Left cardiac atrium (tissue), 4 donors: ENCODE measurements at places on chromosomes 2 and 18.

DNA sequence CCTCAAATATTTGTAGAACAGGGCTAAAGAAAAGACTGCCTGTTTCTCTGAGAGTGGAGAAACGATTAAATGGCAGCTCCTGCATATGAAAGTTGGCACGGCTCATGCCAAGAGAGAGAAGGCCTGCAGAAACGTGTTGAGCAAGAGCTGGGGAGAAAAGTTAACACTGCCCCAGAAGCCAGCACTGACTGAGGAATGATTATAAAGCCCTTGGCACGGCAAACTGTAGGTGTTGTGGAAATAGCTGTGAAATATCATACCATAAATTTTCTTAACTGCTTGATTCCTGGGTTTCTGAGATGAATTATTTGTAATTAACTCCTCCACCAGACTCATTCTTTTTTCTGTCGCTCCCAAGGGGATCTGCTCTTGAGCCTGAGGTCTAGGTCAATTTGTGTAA is 4.3 kb downstream of the FRZB start:
- DNase-seq, result peak; percentile 32

DNA sequence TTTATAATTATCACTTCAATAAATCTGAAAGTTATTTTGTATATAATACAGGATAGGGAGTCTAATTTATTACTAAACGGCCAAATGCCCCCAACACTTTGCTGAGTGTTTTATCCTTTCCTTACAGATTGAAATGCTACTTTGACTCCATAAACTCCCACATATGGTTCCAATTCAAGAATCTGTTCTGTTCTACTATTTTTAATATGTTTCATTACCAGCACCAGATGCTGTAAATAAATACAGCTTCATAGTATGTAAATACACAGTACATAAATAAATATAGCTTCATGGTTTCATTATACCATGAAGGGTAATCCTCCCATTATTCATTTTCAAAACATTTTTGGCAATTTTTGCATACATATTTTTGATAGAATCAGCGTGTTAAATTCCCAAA is 34.0 kb upstream of the MREG start:
- DNase-seq, result no peak

DNA sequence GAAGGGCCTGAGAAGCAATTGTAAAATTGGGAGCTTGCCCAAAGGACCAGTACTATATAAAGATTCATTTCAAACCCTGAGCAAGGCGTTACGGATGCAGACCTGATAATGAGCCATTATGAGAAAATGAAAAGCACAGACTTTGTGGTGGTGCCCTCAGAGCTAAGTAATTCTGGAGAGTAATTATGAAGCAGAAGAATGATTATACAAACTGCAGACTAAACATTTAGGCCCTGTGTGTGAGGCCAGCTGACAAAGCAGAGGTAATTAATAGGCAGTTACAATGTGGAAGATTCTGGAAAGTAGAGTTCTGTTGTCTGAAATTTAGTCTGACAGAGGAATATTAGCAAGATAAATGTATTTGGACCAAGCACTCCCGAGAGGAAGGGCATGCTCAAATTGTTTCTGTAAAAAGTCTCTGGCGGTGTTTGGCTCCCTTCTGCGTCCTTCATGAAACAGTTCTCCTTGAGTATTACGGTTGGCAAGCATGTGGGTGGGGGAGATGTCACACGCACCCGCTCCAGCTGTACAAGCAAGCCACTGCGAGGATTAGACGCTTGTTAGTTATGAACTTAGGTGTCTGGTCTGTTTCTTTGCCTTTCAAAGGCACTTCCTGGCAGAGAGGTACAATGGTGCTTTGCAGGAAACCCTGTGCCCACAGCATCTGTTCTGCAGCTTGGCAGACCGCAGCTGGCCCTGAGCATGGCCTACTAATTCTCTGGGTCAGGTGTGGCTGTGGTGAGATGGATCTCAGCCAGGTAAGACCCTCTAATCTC is 45.5 kb downstream of the CDC42EP3 start:
- peak; percentile 44 for DNase-seq

- no peak for DNase-seq
Observed at GRCh38 chr2:199261239-199261638, 196.5 kb downstream of the SATB2 start.

DNA sequence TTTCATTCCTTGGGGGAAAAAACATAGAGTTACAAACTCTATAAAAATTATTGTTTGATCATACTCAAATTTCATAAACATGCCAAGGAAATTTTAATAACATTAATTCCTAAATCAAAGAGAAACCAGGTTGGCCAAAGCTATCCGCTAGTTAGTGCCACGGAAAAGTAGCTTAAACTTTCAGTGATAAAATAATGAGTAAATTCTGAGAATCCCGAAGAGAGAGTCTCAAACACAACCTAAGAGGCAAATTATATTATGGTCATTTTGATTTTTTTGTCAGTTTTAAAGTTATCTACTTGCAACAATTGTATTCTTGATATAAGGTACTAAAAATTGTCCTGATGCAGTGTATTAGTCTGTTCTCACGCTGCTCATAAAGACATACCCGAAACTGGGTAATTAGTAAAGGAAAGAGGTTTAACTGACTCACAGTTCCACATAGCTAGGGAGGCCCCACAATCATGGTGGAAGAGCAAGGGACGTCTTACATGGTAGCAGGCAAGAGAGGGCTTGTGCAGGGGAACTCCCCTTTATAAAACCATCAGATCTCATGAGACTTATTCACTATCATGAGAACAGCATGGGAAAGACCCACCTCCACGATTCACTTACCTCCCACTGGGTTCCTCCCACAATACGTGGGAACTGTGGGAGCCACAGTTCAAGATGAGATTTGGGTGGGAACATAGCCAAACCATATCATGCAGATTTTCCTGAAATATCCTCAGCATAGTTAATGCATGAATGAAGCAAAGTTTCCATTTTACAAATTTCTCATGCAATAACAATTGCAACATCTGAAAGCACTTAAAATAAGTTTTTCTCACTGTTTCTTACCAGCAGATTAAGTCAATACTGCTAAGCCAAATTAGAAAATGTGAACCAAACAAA is 205.9 kb upstream of the STK17B start:
- DNase-seq, result no peak

- no peak for DNase-seq
Observed at GRCh38 chr2:47063538-47063930, 91.6 kb downstream of the STPG4 start.

DNA sequence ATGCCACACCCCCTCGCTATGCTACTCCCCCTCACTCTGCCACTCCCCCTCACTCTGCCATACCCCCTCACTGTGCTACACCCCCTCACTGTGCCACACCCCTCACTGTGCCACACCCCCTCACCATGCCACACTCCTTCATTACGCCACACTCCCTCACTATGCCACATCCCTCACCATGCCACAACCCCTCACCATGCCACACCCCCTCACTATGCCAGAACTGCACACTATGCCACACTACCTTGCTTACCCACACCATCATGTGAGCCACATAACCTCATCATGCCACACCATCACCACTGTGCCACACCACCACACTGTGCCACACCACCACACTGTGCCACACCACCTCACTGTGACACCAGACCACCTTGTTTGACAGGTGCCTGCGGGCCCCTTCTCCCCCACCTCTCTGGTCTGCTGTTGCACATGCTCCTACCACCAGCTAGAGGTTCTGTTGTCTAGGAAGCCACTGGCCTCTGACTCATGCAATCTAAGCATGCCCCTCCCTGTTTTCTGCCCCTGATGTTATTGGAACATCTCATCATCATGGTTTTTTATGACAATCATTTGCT is 22.0 kb downstream of the MARCHF4 start:
- DNase-seq, result no peak

DNA sequence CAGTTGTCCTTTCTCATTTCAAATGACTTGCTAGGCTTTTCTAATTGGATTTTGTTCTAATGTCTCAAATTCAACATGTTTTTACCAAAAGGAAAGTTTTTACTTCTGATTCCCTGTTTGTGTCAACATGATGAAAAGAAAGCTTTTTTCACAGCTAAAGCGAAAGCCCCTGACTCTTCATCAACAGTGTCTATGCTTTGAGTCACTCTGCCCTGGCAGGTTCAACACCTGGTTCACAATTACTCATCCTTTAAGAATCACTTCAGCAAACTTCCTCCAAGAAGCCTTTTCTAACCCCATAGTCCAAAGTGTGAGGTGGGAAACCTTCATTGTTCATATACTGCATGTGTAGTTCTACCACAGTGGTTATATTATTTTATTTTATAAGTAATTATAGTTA is 7.6 kb upstream of the DSG2 start:
- no peak for DNase-seq

GRCh38 chr2:136874258-136874657 is 108.9 kb downstream of the THSD7B start:
- DNase-seq, result no peak

- no peak for DNase-seq
Observed at GRCh38 chr18:63905361-63905760, 2.4 kb upstream of the SERPINB10 start.

GRCh38 chr2:226030369-226030768 is 630.9 kb downstream of the NYAP2 start:
- DNase-seq, result no peak

GRCh38 chr2:206420721-206421120 is 22.6 kb upstream of the ADAM23 start:
- DNase-seq, result no peak

GRCh38 chr2:49973917-49974368 is 819.6 kb upstream of the FSHR start:
- peak; percentile 72 for DNase-seq

- no peak for DNase-seq
Observed at GRCh38 chr2:237096911-237097310, 11.2 kb downstream of the COPS8 start.

GRCh38 chr18:60123031-60123430 is 223.2 kb downstream of the PMAIP1 start:
- no peak for DNase-seq

GRCh38 chr2:30231212-30231995 is at the start of gene LBH:
LBH (plus strand) TSS chr2:30231534; CDS start chr2:30231739, 205 bp downstream.
- DNase-seq, result peak; percentile 87

GRCh38 chr2:66578687-66579106 is 143.8 kb downstream of the MEIS1 start:
- no peak for DNase-seq

DNA sequence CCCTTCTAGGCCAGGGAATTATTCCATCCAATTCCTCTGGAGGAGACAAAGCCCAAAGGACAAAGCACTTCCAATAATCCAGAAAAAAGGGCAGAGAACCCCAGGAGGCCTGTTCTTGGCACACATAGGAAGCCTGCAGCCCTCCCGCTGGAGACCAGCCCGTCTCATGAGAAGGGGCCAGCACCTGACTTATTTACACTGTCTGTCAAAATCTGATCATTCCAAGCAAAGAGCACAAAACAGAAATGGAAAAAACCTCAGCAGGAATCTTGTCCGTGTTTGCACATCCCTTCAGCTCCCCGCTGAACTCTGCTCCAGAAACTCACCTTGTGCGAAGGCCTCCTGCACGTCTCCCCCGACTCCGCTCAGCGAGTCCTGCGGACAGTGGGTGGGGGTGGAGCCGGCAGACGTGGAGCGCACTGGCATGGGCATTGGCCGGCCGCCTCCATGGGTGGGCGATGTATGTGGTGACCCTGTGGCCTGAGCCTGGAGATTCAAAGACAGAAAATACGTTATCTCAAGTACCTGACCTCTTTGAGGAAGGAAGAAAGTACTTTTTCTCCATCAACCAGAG is 46.2 kb upstream of the DNMT3A start:
- DNase-seq, result no peak

DNA sequence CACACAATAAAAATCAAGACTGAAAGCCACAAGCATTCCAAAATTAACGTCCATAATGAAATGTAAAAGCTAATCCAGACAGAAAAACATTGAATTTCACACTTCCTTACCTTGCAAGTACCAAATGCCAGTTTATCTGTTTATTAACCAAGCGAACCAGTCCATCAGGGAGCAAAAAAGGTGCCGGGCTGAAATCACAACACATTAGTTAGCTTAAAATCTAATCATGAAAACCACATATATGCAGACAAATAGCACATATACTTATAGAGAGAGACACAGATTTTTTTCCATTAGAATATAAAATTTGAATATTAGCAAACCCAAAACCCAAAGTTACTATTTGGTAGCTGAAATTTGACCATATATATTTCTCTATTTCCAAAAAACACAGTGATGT is 7.2 kb downstream of the NBAS start:
- no peak for DNase-seq

DNA sequence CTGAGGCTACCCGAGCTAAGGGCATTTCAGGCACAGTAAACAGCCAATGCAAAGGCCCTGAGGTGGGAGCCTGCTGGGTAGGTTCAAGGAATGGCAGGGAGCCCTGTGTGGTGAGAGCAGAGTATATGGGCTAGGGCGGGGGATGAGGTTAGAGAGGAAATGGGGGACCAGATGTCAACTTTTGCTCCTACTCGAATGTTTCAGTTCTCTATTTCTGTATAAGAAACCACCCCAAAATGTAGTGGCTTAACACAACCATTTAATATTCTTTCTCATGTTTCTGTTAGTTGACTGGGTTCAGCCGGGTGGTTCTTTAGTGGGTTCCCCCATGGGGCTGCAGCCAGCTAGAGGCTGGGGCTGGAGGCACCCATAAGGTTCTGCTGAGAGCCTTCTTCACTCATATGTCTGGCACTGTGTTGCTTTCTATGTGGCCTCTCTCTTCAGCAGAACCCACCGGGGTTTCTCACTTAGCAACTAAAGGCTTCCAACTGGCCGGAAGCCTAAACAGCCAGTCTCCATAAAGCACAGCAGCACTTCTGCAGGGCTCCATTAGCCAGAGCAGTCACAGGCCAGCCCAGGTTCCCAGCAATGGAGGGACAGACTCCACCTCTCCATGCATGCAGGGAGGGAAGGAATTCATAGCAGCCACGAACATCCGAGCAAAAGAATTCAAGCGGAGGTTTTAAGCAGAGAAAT is 5.6 kb upstream of the ATOH8 start:
- no peak for DNase-seq

GRCh38 chr18:63564561-63564960 is 22.4 kb downstream of the SERPINB12 start:
- DNase-seq, result no peak

- peak; percentile 40 for DNase-seq
Observed at GRCh38 chr18:76823161-76823538, 793 bp downstream of the ZNF236 start.

DNA sequence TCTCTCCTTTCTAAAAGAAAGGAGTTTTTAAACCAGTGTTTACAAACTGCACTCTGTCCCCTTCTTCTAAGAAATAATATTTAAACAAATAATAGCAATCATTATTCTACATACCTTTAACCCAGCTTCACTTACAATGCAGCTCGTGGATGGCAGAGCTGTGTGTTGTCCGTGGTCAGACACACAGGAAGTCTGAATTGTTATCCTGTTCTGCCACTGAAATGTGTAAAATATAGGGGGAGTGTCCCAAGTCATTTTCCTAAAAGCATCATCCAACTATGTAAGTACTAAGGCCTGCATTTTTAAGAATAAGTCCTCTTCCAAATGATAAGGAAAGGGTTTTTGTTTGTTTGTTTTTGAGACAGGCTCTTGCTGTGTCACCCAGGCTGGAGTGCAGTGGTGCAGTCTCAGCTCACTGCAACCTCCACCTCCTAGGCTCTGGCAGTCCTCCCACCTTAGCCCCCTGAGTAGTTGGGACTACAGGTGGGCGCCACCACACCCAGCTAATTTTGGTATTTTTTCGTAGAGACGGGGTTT is 2.7 kb upstream of the PPP4R1 start:
- no peak for DNase-seq

GRCh38 chr2:25311865-25312575 is 29.7 kb downstream of the DNMT3A start:
- no peak for DNase-seq
